ENCODE measurements at places on chromosomes 7 and 10. TPM values are rescaled to one million over a fixed set of nuclear protein-coding genes. Genes with fewer than 3 reads are reported as not detected.

BTBD16 gene
- total RNA-seq = not detected

RPEL1 gene
- total RNA-seq = 0.12 TPM

LIPK gene
- total RNA-seq = not detected

DPP6 gene
- not detected for total RNA-seq

C10orf53 gene
- total RNA-seq = not detected

CDC14C gene
- 0.07 TPM for total RNA-seq

CLDN4 gene
- total RNA-seq = 1.1 TPM

RSPH10B gene
- not detected for total RNA-seq

SHTN1 gene
- total RNA-seq = 3.8 TPM

GJC3 gene
- not detected for total RNA-seq

COL28A1 gene
- total RNA-seq = not detected

IDI2 gene
- not detected for total RNA-seq

OR13A1 gene
- total RNA-seq = 0.15 TPM

PNLIP gene
- not detected for total RNA-seq

AKR1C3 gene
- total RNA-seq = 9.6 TPM

CALCR gene
- not detected for total RNA-seq

DDX56 gene
- 63.2 TPM for total RNA-seq

MMP21 gene
- 0.05 TPM for total RNA-seq

IFT22 gene
- 39.2 TPM for total RNA-seq

SLC18A3 gene
- total RNA-seq = not detected

INHBA gene
- 2.1 TPM for total RNA-seq

ASB10 gene
- not detected for total RNA-seq

DDC gene
- not detected for total RNA-seq

NUTM2A gene
- total RNA-seq = 2.4 TPM

Data from M059J (cell line).